Muscle of arm (tissue), 14 donors: ENCODE measurements at places on chromosomes 2 and 18. TPM values are rescaled to one million over a fixed set of nuclear protein-coding genes. Genes with fewer than 3 reads are reported as not detected.

The TTC31 gene
- 16.6 TPM for polyA plus RNA-seq

- peak; percentile 17 for DNase-seq
These were observed 166.5 kb downstream of the RPIA start for GRCh38 chr2:88857951-88858411.

GRCh38 chr2:45765007-45765727 lies 113.7 kb downstream of the PRKCE start:
- DNase-seq, result peak; percentile 22

GRCh38 chr2:10392951-10393639 lies 55.0 kb downstream of the ODC1 start:
- DNase-seq, result no peak

- DNase-seq, result no peak
These were observed 1.7 kb downstream of the ITGA4 start for GRCh38 chr2:181458871-181459270.
